Sigmoid colon (tissue), 7 donors: ENCODE measurements at places on chromosomes 2 and 18. TPM values are rescaled to one million over a fixed set of nuclear protein-coding genes. Genes with fewer than 3 reads are reported as not detected.

Gene USP34
- total RNA-seq: 135 TPM

Gene TMEM178A
- 3.9 TPM for total RNA-seq

Gene ITGB6
- total RNA-seq: not detected

Gene FZD7
- 37.9 TPM for total RNA-seq

Gene BCL2
- 25.7 TPM for total RNA-seq

Gene SLC4A3
- 1.1 TPM for total RNA-seq

Gene EDAR
- total RNA-seq: not detected

Gene UGT1A5
- not detected for total RNA-seq

Gene TSGA10
- 4.4 TPM for total RNA-seq

Gene TMEM247
- total RNA-seq: not detected

DNA sequence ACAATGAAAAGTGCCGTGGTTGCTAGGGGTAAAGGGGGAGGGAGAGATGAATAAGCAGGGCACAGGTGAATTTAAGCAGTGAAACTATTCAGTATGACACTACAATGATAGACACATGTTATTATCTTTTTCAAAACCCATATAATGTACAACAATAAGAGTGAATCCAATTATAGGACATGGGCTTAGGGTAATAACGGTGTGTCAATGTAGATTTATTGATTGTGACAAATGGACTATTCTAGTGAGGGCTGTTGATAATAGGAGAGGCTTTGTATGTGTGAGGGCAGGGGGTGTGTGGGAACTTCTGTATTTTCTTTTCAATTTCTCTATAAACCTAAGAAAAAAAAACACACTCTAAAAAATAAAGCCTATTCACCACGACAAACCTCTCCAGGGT is 223.8 kb downstream of the RIT2 start:
- DNase-seq: no peak
- no peak overlapping the region for H3K27ac ChIP-seq
- no peaks in the 10 kb centered on the region for H3K36me3 ChIP-seq
- H3K27me3 ChIP-seq: no peaks in the 10 kb centered on the region
- peaks cover 6% of the 10 kb centered on the region for H3K4me1 ChIP-seq

DNA sequence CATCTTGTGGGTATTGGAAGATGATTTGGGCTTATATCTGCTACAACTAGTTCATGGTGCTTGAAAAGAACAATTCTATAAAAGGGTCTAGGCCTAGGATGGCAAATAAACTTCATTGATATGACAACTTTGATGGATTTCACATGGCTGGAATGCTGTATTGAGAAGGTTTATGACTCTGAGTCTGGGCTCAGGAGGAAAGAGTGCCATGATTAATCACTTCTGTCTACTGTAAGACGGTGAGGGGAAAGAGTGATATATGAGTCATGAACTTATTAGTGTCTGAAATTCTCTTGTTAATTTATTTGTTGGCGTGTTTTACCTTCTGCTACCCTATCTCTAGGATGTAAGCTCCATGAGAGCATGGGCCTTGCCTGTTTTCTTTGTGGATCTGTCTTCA is 17.0 kb upstream of the ADCYAP1 start:
- no peaks in the 10 kb centered on the region for H3K4me1 ChIP-seq
- H3K36me3 ChIP-seq: no peaks in the 10 kb centered on the region
- no peak for DNase-seq
- no peak overlapping the region for H3K4me3 ChIP-seq
- H3K27ac ChIP-seq: no peak overlapping the region

DNA sequence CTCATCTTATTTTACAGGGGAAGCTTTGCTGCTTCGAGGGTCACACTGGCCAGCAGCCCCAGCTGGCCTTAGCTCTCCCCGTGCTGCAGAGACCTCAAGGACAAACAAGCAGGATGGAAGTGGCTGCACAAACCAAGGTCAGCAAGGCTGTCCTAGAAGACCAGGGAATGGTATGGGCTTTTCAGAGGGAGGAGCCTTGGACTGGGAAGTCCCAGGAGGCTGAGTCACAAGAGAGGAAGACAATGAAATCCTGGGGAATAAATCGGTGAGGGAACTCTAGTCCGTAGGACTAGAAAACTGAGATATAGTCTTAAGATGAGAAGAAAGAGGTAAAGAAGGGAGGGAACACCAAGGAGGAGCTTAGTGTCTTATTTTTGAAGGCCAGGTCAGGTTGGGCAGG is 15.7 kb downstream of the CREG2 start:
- no peak for DNase-seq
- H3K27me3 ChIP-seq: no peaks in the 10 kb centered on the region
- H3K36me3 ChIP-seq: no peaks in the 10 kb centered on the region
- no peaks in the 10 kb centered on the region for H3K4me1 ChIP-seq

DNA sequence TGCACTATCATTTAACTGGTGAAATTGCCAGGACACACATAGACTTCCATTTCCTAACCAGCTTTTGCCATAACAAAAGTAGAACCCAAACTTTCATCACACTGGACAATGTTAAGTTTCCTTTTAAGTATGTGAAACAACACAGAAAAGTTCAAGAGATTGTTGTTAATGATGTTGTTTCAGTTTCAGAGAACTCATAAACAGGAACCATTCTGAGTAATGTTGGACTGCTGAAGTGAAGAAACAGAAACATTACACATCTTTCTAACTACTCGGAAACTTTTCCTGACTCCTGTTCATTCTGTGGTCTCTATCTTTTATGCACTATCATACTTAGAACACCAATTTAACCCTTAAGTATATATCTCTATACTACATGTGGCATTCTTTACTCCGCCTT is 179.2 kb downstream of the RIT2 start:
- H3K27ac ChIP-seq: no peak overlapping the region
- no peak overlapping the region for H3K4me3 ChIP-seq
